Neuronal stem cell (in vitro differentiated cells): ENCODE measurements at places on chromosomes 4 and X.

- DNase-seq, result no peak
These were observed 380.4 kb downstream of the RAPGEF2 start for GRCh38 chr4:159483110-159483781.

- no peak for DNase-seq
These were observed 1.3 kb downstream of the GABRE start for GRCh38 chrX:151973060-151973661.

DNA sequence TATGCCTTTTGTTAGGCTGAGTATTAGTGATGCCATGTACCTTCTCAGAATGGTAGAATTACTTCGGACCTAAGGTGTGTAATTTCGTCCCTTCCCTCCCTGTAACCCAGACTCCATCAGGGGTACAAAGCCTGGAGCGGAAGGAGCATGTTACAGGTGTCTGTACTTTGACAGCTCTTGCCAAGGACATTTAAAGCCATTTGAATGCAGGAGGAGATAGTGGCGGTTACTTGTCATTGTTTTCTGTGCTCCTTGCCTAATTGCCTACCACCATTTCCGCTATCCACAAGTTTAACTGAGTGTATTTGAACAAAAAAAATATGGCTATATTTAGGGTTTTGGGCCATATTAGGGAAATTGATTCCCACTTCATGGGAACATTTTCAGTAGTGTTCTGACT lies 1.8 kb downstream of the FNIP2 start:
- DNase-seq, result no peak

DNA sequence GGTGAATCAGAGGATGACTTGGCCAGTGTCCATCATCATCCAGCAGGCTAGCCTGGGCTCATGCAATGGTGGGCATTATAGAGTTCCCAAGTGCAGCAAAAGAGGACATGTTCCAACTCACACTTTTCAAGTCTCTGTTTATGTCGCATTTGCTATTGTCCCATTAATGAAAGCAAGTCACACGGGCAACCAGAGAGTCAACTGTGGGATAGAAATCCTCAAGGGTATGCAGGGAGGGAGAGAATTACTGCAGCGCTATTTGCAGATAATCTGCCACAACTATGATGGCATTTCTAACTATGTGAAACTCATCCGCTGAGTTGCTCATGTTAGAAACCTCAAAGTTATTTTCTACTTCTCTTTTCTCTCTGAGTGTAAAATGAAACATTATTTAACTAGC lies 78.5 kb upstream of the TAB3 start:
- DNase-seq, result no peak

DNA sequence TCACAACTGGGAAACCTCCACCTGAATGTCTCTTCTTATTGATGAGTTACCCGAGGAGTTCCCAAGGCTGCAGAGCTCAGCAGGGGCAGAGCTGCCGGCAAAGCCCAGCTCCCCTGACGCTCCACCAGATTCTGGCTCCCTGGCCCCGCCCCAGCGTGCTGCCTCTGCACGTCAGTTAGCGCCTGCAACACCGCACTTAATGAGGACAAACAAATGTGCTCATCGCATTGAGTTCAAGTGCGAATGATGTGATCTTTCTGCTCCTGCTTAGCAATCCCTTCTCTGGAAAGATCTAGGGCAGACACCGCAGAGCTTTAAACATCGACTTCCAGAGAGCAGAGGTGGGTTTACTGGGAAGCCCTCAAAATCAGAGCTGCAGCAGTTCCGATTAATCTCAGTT lies 55.5 kb upstream of the FBXW7 start:
- peak; percentile 31 for DNase-seq
